Activated CD8-positive, alpha-beta T cell treated with anti-CD3 and anti-CD28 coated beads for 36 hours (primary cell): ENCODE measurements at places on chromosomes 2 and 18. TPM values are rescaled to one million over a fixed set of nuclear protein-coding genes. Genes with fewer than 3 reads are reported as not detected.
A peak's percentile ranks its signal among the peaks of the same experiment; 100 is the strongest.

APCDD1 gene
- total RNA-seq: not detected

LIMS2 gene
- 23.6 TPM for total RNA-seq

- DNase-seq: no peak
Observed at GRCh38 chr2:96423828-96424227, 81.3 kb downstream of the NEURL3 start.

DNA sequence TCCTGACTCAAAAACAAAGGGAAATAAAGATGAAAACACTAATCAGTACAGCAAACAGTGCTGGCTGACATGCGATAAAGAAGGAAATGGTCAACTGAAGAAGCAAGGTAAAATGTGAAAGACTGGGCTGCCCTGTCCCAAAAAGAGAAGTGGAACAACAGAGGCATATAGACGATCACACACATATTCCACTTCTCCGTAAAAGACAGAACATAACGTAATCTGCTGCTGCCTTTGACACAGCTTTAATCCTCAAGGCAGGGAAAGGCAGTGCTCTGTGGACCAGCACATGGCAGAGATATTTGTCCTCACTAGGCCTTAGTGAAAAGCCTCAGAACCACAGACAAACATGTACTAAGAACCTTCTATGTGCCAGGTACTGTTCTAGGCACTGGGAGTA is 24.3 kb upstream of the REL start:
- DNase-seq: no peak

DNA sequence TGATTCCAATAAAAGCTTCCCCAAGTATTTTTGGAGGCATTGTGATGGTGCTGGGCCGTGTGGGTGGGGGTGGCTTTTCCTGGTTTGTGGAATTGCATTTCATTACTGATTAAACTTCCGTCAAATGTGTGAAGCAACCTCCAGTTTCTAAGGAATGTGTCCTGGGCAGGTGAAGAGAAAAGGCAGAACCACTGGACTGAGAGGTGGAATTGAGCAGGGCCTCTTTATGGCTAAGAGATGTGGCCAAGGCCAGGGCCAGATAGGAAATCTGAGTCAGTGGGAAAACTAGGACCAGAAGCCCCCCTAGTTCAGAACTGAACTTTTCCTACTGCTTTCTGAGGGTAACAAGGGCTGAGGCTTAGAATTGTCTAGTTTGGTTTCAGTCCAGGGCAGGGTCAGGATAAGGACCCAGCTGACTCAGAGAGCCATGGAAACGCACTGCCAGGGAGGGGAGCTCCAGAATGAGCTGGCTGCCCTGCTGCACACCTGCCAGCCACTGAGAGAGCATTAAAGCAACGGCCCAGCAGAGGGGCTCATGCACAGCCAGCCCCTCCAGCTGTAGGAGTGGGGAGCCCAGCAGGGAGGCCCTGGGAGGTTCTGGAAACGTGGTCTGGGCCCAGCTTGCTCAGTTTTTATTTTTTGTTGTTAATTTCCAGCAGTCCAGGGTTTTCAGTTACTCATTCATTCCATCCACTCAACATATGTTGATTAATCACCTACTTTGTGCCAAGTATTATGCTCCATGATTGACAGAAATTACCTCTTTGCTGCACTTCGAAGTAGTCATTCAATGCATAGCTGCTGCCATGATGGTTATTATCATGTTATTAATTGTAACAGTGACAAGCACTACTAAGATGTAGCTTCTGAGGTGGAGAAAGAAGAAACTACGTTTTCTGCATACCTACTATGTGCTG is 156.1 kb downstream of the MSH2 start:
- DNase-seq: no peak

GRCh38 chr18:48356909-48357631 is 52.1 kb downstream of the ZBTB7C start:
- DNase-seq: no peak

GRCh38 chr2:128689971-128690370 is 371.3 kb upstream of the HS6ST1 start:
- DNase-seq: peak; percentile 12

GRCh38 chr18:38786906-38787305 is 1221.3 kb upstream of the CELF4 start:
- no peak for DNase-seq

DNA sequence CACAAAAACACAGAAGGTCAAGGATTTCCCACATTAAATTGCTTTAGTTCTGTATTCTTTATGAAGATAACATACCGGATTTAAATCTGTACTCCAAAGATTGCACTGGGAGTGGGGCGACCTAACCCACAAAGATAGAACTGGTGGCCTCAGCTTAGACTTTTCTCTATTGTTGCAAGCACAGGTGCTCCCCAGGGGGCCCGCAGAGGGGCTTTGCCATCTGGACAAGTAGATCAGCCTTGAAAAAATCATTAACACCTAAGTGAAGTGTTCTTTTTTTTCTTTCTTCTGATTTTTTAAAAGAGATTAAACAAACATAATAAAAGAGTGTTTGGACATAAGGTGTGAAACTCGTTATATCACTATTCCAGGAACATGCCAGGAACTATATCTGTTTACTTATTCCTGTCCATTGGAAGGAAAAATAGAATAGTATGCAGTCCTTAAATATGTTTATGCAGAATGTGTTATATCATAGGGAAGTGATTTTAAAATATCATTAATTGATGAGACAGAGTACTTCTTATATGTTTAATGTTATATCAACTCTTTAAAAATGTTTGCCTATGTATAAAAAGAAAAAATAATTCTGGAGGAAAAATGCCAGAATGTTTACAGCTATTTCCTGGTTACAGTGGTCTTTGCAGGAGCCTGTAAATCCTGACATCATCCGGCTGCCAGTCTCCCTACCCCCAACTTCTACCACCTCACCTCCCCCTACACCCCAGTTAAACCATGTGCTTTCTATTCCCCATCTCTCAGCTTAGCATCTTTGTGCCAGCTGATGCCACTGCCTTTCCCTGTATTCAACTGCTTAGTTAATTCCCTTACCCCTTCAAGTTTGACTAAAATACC is 679.2 kb downstream of the CNTNAP5 start:
- no peak for DNase-seq

GRCh38 chr2:58067001-58067400 is 20.4 kb downstream of the VRK2 start:
- no peak for DNase-seq

GRCh38 chr2:48320742-48321141 is 209.2 kb upstream of the STON1 start:
- DNase-seq: no peak

GRCh38 chr18:67589325-67589724 is 72.8 kb upstream of the DSEL start:
- DNase-seq: no peak

DNA sequence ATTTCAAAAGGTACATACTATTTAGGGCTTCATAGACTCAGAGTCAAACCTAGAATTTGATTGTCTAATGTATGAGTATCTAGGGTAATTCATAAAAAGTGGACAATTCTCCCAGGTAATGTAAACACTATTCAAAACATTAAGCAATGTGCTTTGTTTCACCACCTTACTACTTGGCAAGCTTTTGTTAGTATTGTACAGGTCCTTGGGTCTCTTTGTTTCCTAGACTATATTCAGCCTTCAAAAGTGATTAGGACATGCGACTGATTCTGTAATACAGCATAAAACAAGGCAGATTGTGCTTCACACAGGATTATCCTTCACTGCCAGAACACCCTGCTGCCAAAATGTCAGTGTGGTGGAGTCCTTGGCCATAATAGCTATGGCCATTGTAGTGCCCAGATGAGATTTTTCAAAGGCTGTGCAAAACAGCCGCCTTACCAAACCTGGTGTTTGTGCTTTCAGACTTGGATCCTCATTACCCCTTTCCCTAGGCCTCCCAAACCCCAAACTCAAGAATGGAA is 90.1 kb upstream of the CAVIN2 start:
- no peak for DNase-seq
